Activated CD8-positive, alpha-beta memory T cell treated with anti-CD3 and anti-CD28 coated beads for 48 hours (primary cell): ENCODE measurements at places on chromosomes 4 and X.
A peak's percentile ranks its signal among the peaks of the same experiment; 100 is the strongest.

DNA sequence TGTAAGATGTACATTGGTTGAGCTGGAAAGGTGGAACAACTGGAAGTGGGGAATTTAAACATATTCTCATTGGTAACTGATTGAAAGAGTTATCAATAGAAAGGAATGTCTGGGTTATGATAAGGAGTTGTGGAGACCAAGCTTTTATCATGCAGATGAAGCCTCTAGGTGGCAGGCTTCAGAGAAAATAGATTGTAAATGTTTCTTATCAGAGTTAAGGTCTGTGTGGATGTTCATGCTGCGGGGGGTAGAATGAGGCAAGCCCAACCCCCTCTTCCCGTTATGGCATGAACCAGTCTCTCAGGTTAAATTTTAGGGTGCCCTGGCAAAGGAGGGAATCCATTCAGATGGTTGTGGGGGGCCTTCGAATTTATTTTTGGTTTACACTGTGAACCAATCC lies 16.0 kb downstream of the ARSD start:
- DNase-seq = no peak

DNA sequence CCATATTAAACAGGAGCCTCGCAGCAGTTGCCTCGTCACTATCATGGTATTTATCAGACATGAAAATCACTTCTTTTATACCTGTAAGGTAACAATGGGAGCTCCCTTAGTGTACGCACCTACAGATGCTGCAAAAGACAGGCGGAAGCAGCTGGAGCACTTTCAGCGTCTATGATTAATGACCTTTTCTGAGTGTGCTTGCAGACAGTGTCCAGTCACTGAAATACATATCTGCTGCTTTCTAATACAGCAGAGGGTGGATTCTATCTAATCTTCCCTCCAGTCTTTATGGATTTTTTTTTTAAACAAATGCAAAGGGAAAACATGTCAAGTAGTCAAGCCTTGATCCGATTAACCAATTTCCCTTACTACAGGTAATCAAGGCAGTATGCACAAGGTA lies 24.1 kb downstream of the DCTD start:
- DNase-seq = no peak

- DNase-seq = no peak
Observed at GRCh38 chr4:130233377-130234047, 1137.6 kb downstream of the C4orf33 start.

DNA sequence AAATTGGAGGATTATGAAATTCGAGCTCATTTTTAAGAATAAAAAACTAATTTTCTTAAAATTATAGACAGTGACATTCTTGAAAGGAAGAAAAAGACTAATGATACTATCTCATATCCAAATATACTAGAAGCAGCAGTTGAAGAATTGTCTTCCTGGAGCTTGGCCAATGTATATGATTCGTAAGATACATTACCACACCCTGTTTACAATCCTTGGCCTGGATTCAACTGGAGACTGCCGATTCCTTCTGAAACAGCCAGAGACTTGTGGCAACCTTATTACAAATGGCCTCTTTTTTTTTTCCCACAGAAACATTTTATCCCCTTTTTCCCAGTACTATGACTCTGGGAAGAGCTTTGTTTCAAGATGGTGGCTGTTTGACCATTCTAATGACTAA lies 571.2 kb upstream of the FAT1 start:
- DNase-seq = no peak

GRCh38 chrX:40385682-40386081 lies 195.1 kb upstream of the ATP6AP2 start:
- DNase-seq = no peak

DNA sequence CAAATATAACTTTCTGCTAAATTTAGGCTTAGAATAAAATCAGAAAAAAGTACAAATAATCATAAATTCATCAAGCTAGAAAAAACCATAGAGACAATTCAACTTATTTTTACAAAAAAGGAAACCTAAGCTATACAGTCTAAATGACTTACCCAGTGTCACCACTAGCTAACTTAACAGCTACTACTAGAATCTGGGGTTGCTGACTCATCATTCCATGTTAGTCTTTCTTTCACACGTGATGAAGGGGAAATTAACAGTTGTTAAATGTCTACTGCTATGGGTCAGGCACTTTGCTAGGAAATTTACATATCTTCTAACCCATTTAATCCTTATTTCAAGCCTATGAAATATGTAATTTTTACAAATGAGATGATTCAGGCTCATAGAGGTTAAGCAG lies 349.3 kb upstream of the GALNT7 start:
- DNase-seq = no peak

- DNase-seq = no peak
Observed at GRCh38 chr4:54054501-54054900, 9.9 kb downstream of the CHIC2 start.

DNA sequence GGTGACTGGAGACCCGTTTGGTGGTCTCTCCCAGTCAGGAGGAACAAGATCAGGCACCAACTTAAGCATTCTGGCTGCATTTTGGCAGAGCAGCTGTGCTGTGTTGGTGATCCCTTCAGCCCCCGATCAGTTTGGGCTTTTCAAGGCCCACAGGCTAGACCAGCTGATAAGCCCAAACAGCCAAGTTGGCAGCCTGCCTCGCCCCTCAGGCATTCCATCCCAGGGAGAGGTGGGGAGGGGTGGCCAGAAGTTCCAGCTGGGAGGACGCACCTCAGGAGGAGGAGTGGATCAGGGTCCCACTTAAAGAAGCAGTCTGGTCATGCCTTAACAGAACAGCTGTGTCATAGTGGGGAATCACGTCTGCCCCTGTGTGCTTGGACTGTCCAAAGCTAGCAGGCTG lies 105.8 kb downstream of the CHIC1 start:
- no peak for DNase-seq

DNA sequence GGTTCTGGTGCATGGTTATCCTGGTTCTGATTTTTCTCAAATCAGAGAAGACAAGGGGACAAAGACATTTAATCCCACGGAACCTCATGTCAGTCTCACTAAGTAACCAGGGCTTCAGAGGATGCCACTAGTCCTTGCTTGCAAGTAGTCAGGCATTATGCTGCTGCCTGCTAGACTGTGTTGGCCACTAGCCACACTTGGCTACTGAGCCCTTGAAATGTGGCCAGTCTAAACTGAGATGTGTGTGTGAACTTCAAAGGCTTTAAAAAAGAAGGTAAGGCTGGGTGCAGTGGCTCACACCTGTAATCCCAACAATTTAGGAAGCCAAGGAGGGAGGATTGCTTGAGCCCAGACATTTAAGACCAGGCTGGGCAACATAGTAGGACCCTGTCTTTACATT lies 48.6 kb upstream of the IGFBP7 start:
- DNase-seq = no peak

- DNase-seq = peak; percentile 23
Observed at GRCh38 chrX:153662266-153662665, 11.3 kb downstream of the PNCK start.

DNA sequence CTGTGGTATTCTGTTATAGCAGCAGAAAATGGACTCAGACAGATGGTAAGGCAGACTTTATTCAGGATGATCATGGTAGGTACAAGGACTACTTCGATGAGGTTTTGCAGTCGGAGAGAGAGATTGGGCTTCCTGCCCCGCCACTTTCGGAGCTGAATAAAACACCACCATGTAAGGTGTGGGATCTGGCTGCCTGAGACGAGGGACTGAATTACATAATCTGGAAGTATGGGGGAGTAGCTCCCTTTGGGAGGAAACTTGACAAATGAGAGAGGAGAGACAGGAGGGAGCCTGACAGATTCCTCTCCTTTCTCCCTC lies 255.5 kb upstream of the GATB start:
- DNase-seq = no peak

DNA sequence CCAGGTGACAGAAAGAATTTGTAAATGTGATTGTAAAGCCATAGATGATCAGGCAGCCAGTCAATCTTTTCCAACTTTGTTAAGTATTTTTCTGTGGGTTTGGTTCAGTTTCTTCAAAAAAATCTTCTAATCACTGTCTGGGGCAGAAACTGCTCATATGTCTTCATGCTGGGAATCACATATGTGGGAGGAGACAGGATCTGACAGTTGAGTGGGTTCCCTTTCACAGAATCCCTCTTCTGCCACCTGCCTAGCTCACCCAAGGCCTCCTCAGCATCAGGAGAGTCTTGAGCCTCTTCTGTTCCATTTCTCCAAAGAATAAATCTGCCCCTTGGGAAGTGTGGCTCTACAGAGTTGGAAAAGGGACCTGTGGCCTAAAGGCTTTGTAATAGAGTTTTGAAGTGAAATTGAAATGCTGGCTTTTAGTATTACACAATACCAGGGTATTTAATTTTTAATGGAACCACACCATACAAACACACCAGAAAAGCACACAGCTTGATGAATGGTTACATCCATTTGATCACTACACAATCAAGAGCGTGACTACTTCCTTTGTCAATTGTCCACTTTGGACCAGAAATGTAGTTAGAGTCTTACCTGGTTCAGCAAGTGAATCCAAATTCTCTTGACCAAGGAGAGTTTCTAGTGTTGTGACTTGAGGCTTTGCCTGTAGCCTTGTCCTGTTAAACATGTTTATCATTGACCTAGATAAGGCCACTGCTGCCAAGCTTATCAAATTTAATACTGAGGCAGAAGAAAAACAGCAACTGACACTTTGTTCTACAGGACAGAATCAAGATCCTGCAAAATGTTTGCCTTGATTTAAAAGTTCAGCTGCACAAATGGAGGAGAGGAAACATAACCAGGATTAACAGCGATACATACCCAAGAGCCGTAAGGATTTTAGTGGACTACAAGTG lies 20.4 kb downstream of the MSMO1 start:
- DNase-seq = no peak

GRCh38 chr4:19969492-19969891 lies 282.2 kb upstream of the SLIT2 start:
- no peak for DNase-seq

GRCh38 chrX:47212381-47213293 lies 5.8 kb upstream of the CDK16 start:
- DNase-seq = no peak

GRCh38 chr4:174016251-174016650 lies 267.2 kb downstream of the FBXO8 start:
- no peak for DNase-seq

DNA sequence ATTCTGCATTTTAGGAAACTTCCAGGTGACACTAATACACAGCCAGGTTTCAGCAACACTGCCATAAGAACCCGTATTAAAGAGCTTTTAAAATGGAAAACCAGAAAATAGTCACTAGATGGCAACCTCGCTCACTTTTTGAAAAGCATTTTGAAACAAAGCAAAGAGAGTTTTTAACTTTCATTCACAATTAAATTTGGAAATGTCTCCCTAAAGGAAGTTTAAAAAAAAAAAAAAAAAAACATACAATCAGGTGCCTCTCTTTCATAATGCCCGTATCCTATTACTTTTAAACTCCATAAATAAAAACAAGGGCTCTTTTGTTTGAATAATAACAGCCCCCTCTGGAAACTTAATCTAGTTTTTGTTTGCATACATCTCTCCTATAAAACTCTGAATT lies 20.3 kb downstream of the MEPE start:
- DNase-seq = no peak

GRCh38 chrX:23799469-23800065 lies 16.6 kb downstream of the SAT1 start:
- no peak for DNase-seq

DNA sequence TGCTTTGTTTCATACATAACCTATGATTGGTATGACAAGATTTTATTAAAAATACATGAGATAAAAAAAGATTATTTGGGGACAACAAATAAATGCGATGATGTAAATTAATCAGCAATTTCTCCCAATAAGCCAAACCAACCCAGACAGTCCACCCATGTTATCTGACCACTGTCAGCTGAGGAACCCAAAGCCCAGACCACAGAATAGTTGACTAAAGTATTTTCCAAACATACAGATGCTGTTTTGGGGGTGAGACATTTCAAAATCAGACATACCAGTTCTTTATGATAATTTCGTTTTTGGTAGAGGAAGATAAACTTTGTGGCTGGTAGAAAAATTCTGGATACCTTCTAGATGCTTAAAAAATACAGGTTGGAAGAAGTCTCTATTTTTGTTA lies 650.8 kb upstream of the FAM241A start:
- no peak for DNase-seq

GRCh38 chr4:57187246-57187645 lies 77.1 kb upstream of the IGFBP7 start:
- DNase-seq = no peak

GRCh38 chrX:63514569-63515080 lies 163.5 kb upstream of the SPIN4 start:
- DNase-seq = no peak

GRCh38 chr4:70425306-70425705 lies 27.6 kb downstream of the OPRPN start:
- no peak for DNase-seq

- DNase-seq = no peak
Observed at GRCh38 chrX:84248226-84248625, 60.2 kb upstream of the RPS6KA6 start.

DNA sequence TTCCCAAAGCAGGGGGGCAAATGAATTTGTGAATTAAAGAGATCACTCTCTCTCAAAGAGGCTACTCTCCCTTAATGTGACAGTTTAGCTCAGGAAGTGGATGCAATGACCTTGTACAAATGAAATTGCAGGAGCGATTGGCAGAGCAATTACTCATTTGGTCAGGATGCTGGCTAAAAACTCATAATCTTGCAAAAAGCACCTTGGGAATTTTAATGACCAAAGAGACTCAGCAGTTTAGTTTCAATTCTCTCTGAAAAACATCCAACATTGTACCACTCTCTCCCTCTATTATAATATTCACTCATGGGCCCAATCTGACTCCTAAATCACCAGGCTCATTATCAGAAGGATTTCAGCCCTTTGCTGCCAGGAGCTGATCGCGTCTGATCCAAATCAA lies 26.1 kb downstream of the PDGFC start:
- no peak for DNase-seq

DNA sequence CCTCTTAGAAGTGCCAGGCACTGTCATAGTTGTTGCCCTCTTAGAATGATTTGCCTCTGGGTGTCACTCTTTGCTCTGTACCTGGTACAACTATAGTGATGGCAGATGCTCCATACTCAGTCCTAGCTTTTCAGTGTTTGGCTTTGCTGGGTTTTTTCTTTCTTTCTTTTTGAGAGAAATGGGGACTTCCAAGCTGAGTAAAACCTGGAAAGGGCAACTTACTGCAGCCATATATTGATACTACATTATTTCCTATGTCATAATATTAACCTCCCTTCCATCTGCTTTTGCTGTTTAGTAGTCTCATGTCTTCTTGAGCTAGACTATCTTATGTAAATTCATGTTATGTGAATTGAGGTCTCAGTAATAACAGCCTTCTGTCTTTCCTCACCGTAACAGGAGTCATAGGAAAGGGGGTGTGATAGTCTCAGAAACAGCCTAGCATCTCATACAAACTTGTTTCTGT lies 49.0 kb downstream of the NIPAL1 start:
- DNase-seq = no peak

- DNase-seq = no peak
Observed at GRCh38 chrX:45852884-45853283, 652.2 kb upstream of the DIPK2B start.
